ENCODE measurements at places on chromosomes 13 and 19.

DNA sequence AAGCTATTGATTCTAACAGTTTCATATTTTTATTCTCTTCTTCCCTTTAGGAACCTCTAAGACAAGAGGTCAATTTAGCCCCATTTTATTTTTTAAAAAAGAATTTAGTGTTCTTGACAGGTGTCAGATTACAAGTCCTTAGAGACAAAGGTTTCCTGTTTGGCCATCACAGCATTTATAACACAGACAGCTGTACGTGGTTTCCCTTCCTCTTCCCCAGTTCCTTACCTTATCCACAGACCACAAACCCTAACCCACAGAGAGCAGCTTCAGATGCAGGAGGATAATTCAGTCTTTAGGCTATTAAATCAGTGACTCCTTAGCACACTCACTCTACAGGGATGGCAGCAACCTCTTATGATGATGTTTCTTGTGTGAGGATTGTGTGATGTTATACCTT lies 1210.1 kb downstream of the DIAPH3 start:
- DNase-seq: no peak

DNA sequence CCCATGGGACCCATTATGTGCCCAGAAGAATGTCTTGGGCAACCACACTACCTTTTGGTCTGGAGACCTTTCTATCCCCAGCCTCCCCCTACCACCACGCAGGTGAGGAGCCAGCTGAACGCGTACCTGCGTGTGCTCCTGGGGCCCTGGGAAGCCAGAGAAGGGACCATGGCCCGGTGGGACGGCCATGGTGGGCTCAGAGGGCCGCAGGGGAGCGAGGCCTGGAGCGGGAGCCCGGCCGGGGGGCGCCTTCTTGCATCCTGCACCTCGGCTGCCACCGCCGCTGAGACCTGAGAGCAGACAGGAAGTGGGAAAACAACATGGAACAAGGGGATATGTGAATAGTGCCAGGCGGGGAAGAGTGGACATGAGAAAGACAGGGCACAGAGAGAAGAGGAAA lies 2.3 kb downstream of the DYRK1B start:
- no peak for DNase-seq

DNA sequence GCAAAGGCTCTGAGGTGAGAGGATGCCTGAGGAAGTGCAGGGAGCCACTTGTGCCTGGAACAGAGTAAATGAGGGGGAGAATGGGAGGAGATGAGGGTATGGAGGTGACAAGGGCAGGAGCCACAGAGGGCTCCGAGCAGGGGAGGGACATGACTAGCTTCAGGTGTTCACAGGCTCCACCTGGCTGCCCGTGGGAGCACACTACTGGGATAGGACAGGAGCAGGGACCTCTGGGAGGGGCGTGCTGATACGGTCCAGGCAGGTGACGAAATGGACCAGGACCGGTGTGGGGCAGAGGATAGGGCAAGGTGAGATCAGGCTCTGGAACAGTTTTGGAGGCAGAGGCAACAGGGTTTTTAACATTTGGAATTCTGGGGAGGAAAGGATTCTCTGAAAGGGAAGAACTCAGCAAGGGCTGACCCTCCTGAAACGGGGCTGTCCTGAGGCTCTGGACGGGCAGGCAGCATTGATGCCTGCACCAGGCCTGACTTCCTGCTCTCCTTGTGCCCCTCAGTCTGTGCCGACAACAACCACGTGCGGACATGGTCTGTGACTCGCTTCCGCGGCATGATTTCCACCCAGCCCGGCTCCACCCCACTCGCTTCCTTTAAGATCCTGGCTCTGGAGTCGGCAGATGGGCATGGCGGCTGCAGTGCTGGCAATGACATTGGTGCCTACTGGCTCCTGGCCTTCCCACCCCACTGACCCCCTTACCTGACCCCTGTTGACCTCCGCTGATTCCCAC lies 11.6 kb downstream of the SHKBP1 start:
- DNase-seq: no peak

DNA sequence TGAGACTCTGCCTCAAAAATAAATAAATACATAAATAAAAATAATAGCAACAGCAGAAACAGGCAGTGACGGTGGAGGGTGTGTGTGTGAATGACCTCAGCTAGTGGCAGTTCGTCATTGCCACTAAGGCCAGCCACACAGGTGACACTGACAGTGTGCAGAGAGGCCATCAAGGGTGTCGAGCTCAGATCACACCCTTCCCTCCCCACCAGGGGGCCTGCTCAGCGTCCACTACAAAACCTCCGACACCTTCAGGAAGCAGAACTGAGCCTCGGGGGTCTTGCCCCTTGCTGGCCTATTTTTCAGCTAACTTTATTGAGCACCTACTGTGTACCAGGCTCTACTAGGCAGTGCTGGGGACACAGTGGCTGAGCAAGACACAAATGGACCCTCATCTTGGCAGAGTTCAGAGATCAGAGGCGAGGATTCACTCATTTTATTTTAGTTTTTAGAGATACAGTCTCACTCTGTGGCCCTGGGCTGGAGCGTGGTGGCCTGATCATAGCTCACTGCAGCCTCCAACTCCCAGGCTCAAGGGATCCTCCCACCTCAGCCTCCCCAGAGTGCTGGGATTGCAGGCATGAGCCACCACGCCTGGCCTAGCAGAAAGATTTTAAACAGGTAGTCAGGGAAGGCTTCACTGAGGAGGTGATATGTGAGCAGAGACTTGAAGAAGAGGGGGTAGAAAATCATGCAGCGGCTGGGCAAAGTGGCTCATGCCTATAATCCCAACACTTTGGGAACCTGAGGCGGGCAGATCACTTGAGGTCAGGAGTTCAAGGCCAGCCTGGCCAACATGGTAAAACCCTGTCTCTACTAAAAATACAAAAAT lies 30.3 kb upstream of the SEMA6B start:
- no peak for DNase-seq

GRCh38 chr19:19269952-19270694 lies 3.0 kb downstream of the TM6SF2 start:
- DNase-seq: no peak

GRCh38 chr13:72959643-72960042 lies 99.2 kb upstream of the KLF5 start:
- no peak for DNase-seq
